ENCODE measurements at places on chromosomes 5 and 9.

DNA sequence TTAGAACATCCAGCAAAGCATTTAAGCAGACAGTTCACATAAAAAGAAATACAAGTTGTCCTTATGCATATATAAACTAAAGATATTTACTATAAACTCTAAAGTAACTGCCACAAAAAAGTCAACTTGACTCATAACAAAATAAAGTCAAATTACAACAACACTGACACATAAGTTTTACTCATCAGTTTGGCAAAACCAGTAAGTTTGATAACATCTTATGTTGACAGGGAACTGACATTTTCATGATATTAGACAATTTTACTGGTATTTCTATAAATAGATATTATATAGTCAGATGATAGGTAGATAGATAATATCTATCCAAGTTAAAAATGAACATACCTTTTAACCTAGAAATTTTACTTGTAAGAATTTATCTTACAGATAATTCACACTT lies 9.9 kb upstream of the TSLP start:
- no peak for DNase-seq

DNA sequence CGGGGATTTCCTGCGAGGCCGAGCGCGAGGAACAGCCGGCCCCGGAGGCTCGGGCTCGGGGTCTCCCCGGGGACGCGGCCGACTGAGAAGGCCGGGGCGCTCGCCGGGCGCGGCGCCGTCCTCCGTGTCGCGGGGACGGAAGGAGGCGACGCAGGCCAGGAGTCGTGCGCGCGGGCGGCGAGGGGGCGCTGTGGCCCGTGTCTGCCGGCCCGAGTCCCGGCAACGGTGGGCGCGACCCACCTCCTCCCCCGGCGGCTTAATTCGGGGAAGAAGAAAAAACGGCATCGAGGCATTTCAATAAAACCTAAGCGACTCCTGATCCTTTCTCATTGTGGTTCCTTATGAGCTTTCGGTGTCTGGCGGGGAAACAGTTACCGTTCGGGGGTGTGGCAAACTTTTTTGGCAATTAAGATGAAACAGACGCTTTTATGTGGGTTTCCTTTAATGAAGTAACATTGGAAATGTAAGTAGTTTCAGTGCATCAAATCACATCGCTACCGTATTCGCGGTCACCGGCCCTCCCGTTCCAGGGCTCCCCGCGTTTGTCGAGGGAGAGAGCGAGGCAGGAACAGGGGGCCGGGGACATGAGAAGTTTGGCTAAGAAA lies 3.7 kb upstream of the IRX2 start:
- no peak for DNase-seq

- no peak for DNase-seq
These were observed 12.8 kb upstream of the NUP214 start for GRCh38 chr9:131112374-131113154.

- no peak for DNase-seq
These were observed 85.3 kb downstream of the MVB12B start for GRCh38 chr9:126411948-126412284.

DNA sequence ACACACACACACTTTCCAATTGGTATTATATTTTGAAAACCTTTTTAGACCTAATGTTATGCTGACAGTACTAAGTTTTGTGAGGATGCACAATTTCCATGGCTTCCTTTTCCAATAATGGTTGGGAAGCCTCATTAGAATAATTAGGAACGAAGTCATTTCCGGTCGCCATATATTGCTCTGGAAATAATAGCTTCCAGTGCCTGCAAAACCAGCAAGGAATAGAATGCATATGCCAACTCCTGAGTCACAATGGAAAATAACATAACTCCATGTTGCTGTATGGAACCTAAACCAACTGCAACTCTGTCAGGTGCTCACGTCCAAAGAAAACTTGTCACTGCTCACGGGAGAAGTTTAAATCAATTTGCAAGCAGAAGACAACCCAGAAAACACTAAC lies 222.0 kb downstream of the EBF1 start:
- DNase-seq, result no peak

GRCh38 chr9:99411068-99411467 lies 189.0 kb downstream of the SEC61B start:
- no peak for DNase-seq

GRCh38 chr9:101387871-101388506 lies 3.2 kb upstream of the BAAT start:
- DNase-seq, result no peak

GRCh38 chr5:10233505-10233904 lies 16.2 kb downstream of the ATPSCKMT start:
- peak; percentile 21 for DNase-seq

- DNase-seq, result no peak
These were observed 9.6 kb upstream of the NME5 start for GRCh38 chr5:138148811-138149210.

GRCh38 chr9:95669253-95669652 lies 152.5 kb upstream of the PTCH1 start:
- DNase-seq, result no peak

GRCh38 chr5:78008356-78008967 lies 232.3 kb upstream of the TBCA start:
- DNase-seq, result no peak

- no peak for DNase-seq
These were observed 47.1 kb upstream of the ZNF354A start for GRCh38 chr5:178777520-178777919.

DNA sequence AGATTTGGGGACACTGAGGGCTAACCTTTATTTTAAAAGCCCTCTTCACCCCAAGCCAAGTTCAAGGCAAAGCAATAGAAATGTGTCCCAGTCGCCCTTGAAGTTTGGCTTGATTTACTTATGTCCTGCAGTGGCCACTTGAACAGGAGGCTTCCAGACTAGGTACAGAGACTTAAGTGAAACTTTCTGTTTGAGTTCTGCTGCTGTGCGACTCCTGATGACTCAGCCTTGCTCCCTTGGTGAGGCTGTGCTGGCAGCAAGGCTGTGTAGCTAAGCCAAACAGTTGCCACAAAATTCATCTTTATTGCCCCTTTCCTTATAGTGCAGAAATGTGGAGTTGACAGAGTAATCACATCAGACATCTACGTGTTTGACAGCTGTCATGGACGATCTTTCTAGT lies 68.8 kb upstream of the NTRK2 start:
- DNase-seq, result no peak

GRCh38 chr5:40227366-40227765 lies 452.3 kb upstream of the PTGER4 start:
- DNase-seq, result no peak

GRCh38 chr5:150801117-150801927 lies 22.8 kb downstream of the SMIM3 start:
- DNase-seq, result peak; percentile 82

DNA sequence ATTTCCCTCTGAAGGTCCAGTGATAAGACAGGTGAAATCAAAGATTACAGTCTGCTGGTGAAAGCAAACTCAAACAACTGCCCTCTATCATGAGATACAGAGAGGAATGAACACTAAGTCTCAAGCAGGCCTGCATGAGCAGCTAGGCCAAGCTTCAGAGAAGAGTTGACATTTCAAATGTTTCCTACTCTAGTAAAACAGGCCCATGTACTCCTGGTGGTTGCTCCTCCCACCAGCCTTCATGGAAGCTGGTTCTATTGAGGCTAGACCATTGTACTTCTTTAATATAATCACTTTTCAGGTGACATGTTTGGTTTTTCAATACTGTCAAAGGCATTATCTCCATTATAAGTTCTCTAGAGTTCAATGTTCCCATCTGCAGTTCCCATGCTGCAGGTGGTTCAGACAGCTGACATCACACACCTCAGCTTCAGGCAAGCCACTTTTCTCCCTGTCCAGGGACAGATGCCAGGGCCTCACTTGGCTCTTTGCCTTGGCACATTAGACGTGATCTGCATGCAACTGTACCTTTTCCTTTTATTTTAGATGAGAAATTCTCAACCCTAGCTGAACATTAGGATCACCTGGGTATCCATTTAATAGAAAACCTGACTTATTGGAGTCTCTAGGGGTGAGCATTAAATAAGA lies 89.8 kb downstream of the PIK3R1 start:
- no peak for DNase-seq

DNA sequence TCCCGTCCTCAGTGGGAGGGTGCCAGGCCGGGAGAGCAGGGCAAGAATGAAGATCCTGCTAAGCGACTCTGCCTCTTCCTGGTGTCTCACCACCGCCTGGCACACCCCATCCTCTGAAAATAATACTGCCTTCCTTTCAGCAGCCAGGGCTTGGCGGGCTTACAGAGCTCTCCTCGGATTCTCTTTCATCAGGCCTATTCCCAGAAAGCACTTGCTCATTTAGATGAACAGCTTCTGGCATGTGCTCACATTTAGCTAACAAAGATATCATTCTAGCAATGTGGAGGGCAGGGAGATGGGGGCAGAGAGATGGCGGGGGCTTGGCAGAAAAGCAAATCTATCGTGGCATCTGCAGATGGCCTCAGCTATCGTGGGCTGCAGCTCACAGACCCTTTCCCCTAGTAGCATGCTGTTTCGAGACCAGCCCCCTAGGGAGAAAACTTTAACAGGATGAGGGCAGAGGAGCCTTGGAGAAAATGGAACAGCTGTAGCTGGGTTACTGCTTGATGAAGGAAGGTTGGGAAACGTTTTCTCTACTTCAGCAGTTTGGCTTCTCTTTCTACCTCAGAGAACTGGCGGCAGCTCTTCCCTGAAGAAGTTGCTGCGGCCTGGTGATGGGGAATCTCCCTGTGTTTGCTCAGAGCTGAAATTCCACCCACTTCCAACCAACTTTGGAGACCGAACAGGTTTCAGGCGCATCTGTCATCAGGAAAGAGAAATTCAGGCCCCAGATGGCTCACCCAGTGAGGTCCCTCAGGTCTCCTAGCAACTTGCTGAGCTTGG lies 102.1 kb downstream of the TMEM174 start:
- no peak for DNase-seq

DNA sequence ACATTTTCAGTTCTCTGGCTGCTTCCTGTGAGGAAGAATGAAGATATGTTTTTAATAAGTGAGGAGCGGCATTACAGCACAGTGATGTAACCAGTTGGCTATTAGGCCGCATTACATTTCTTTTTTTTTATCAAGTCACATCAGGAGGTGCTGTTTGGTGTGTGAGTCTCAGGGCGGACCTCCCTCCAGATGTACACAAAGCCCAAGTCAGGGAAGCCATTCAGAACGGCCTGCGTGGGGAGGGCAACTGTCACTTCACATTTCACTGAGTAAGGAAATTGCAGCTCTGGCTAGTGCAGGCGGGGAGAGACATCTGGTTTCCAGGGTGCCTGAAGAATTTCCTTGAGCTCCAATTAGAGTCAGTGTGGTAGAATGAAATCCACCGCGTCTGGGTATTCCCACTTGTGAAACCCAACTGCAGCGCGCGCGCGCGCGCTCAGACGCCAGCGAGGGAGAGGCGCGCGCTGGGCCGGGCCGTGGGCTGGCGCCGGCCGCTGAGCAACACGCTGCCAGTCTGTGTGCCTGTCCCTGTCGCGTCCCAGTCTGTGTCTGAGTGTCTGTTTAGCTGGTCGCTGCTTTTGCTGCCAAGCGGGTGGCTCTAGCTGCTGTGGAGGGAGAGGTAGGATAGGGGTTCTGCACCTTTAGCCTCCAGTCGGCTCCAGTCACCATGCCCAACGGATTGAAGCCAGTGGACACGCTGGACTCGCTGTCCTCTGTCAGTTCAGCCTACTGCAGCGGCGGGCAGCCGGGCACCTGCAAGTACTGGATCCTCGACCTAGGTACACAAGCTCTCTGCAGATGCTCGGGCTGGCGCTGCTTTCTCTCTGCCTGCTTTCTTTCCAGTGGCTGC lies 140.8 kb upstream of the OTULINL start:
- peak; percentile 87 for DNase-seq

DNA sequence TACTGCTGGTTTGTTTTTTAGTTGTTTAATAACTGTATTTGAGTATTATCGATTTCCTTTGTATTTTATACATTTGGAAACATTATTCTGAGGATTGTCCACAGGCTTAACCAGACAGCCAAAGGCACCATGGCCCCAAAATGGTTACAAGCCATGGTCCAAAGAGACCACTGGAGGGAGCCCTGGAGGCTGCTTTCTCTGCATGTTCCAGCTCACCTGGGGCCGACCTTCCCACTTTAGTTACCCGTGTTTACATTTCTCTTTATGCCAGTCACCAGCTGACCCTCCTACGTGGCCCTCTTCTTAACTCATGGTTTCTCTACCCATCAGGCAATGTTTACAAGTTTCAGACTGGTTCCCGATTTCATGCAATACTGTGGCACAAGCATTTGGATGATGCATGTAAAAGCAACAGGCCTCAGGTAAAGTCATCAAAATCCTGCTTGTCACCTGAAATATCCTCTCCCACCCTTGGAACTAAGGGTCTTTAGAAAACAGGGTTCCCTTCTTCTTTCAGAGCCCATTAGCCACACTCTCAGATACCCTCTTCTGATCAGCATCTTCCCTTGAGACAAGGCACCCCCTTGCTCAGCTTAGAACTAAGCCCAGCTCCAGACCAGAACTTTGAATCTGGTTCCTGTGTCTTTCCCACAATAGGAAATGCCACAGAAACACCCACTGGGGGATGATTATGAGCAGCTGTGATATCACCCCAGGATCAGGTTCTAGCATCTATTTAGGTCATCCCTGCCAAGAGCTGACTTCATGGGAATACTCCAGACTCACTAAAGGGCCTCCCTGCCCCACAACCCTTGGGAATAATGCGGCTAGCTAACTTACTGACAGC lies 49.9 kb upstream of the GARNL3 start:
- DNase-seq, result peak; percentile 68

- no peak for DNase-seq
These were observed 23.5 kb downstream of the NTNG2 start for GRCh38 chr9:132185073-132186009.

DNA sequence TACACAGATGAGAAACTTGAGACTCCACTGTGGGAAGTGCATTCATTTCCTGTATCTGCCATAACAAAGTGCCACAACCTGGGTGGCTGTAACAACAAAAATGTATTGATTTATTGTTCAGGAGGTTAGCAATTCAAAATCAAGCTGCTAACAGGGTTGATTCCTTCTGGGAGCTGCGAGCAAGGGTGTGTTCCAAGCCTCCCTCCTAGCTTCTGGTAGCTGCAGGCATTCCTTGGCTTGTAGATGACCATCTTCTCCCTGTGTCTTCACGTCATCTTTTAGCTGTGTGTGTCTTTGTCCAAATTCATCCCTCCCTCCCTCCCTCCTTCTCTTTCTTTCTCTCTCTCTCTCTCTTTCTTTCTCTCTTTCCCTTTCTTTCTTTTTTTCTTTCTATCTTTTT lies 258.1 kb downstream of the MSX2 start:
- no peak for DNase-seq

GRCh38 chr5:68653471-68653870 lies 437.9 kb downstream of the PIK3R1 start:
- no peak for DNase-seq

GRCh38 chr9:90024409-90024808 lies 419.6 kb downstream of the GADD45G start:
- DNase-seq, result no peak

- DNase-seq, result no peak
These were observed 62.4 kb downstream of the SMIM23 start for GRCh38 chr5:171848006-171848405.

- DNase-seq, result no peak
These were observed 2015.9 kb upstream of the CDH9 start for GRCh38 chr5:29054282-29054681.

DNA sequence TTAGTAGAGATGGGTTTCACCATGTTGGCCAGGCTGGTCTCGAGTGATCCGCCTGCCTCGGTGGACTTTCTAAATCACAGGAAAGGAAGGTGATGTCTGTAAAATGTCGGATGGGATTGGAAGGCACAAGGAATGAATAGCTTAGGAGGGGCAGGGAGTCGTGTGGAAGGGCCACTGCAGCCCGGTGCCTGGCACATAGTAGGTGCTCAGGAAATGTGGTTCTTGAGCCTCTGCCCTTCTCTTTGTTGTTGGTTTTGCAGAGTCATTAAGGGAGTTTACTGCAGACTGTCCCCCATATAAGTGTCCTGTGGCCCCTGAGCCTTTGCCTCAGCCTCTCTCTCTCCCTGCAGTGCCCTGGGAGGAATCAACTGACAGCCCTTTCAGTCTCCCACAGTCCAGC lies 11.8 kb downstream of the NEK6 start:
- no peak for DNase-seq

Measured in renal pelvis (tissue), 12 donors.